ENCODE measurements at places on chromosomes 16 and 17.

DNA sequence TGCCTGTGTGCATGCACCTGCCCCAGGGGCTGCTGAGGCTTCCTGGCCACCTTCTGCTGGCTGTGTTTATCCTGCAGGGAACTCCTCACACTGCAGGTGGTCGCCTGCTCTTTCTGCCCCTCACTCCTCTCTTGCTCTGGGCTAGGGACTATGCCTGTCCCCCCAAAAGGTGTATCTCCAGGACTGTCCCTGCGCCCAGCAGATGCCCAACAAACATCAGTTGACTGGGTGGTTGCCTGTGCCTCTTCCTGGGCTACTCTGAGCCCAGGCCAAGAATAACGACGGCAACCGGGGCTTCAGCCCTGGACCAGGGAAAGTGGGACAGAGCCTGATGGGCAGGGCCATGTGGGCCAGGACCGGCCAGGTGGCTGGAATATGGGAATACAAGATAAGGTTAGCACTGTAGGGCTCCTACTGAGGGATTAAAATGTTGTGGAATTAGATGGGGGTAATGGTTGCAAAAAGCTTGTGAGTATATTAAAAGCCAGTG lies 55.4 kb downstream of the VAC14 start:
- DNase-seq: no peak

GRCh38 chr17:14756479-14756878 lies 455.6 kb downstream of the HS3ST3B1 start:
- DNase-seq: no peak

GRCh38 chr16:29804020-29804419 lies 2.3 kb upstream of the MAZ start:
- DNase-seq: no peak

- no peak for DNase-seq
Measured at GRCh38 chr17:76511668-76512365, 10.6 kb upstream of the RHBDF2 start.

GRCh38 chr16:83238949-83239691 lies 568.7 kb upstream of the HSBP1 start:
- no peak for DNase-seq

- DNase-seq: no peak
Measured at GRCh38 chr17:34578016-34578415, 1.4 kb upstream of the TMEM132E start.

DNA sequence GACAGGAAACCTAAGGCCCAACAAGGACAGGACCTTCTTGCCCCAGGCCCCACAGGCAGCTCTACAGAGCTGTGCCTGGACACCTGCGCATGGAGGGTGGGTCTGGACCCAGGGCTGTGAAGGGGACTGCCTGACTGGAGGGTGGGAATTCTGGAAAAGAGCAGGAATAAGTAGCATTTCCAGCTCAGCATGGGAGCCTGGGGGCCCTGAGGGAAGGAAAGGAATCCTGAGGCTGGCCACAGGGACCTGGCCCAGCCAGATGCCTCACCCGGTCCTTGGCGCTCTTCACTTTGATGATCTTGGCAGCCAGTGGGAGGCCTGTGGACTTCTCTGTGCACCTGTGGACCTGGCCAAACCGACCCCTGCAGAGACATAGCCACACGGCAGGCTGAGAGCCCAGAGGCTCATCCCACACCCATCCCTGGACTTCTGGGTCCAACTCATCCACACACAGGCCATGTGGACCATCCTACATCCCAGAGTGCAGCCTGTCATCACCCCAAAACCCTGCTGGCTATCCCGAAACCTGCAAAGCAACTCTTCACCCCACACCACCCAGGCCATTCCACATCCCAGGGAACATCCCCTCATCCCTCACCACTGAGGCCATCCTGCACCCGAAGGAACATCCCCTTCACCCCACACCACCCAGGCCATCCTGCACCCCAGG lies 18.7 kb downstream of the MYLK3 start:
- DNase-seq: no peak

- no peak for DNase-seq
Measured at GRCh38 chr17:12667299-12667958, 1.7 kb downstream of the MYOCD start.

DNA sequence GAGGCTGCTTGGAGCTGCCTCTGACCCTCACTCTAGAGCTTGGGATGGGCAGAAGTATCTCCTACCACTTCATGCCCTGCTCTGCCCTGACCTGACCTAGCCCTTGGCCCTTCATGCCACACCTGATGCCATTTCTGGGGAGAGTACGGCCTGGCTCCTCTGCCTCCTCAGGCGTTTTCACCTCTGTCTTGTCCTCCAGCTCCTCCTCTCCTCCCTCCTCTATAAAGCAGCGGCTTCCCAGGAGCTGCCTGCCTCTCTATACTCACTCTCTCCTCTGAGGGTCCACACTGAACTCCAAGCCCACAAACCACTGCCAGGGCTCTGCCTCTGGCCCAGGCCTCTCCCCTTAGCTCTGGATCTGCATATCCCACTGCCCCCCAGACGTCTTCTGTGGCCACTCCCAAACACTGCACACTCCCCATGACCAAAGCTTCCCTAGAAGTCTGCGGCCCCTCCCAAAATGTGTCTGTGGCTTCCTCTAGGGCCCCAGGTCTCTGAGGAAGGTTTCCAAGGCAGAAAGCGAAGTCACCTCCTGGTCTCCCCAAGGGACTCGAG lies 52.6 kb downstream of the PITPNM3 start:
- DNase-seq: no peak

DNA sequence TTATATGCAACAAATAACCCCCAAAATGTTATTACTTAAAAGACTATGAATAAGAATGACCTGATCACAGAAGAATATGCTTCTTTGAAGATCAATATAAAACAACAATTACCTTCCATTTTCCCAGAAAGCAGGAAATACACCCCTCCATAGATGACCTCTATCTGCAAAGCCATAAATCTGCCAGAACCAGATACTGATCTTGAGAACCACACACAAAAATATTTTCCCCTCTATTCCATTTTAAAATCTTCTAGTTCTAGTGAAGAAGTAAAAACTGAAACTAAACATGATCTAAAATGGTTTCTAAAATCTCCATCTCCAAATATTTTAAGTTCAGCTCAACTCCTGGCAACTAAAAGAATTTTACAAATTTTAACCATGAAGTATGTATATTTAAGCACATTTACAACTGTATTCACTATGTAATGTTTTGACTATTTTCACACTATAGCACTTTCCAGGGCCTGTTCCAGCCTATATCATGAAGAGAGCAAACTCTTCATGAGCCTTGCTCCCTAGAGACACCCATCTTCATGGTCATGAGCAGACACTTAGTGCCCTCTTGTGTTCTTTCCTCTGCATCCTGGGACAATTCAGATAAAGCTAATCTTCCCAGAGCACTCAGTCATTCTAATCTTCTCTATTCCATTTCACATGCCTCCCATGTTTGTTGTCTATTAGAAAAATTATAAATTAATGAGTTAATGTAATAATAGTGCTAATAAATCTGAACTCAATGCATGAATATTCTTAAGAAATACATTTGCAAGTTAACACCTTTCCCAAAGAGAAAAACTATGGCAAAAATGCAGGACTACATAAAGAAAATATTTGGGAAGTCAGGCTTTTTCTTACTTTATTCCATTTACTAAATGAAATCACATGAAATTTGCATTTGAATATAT lies 87.0 kb downstream of the HELZ start:
- no peak for DNase-seq

- DNase-seq: no peak
Measured at GRCh38 chr17:70298929-70299531, 129.7 kb downstream of the KCNJ2 start.

DNA sequence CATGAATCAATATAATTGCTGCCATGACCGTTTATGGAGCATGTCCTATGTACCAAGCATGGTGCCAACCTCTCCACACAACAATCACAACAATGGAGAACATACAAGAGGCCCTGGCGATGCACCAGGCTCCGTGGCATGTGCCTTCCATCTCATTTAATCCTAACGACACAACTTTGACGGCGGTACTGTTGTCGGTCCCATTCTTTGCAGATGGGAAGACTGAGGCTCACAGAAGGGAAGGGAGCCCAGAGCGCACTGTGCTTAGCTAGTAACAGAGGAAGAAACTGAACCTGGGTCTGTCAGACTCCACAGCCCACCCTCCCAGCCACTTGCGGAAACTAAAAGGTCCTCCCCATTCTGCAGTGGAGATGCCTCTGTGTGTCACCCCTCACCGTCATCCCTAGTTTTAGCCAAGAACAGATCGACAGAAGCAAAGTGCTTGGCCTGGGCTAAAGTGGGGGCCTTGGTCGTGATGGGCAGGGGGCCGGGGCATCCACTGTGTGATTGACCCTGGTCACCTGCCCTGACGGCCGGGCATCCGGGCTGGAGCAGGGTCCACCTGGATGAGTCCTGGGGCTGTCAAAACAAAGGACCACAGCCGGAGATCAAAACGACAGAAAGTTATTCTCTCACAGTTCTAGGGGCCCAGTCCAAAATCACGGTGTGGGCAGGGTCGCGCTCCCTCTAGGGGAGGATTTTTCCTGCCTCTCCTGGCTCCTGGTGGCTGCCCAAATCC lies 183.9 kb downstream of the C16orf95 start:
- DNase-seq: no peak

GRCh38 chr16:11389631-11390565 lies 44.6 kb downstream of the RMI2 start:
- DNase-seq: no peak

DNA sequence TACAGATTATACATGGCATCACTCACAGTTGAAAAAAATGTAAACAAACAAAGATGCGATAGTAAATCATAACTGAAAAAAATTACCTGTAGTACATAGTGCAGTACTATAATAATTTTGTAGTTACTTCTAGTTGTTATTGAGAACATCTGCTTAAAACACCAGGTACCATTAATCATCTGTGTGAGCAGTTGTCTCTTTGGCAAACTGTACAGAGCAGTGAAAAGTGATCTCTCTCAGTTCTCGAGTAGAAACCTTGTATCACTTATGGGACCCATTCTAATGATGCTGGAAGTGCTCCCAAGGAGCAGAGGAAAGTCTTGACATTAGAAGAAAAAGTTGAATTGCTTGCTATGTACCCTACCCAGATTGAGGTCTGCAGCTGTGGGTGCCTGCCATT lies 8.9 kb upstream of the TENT4B start:
- no peak for DNase-seq

DNA sequence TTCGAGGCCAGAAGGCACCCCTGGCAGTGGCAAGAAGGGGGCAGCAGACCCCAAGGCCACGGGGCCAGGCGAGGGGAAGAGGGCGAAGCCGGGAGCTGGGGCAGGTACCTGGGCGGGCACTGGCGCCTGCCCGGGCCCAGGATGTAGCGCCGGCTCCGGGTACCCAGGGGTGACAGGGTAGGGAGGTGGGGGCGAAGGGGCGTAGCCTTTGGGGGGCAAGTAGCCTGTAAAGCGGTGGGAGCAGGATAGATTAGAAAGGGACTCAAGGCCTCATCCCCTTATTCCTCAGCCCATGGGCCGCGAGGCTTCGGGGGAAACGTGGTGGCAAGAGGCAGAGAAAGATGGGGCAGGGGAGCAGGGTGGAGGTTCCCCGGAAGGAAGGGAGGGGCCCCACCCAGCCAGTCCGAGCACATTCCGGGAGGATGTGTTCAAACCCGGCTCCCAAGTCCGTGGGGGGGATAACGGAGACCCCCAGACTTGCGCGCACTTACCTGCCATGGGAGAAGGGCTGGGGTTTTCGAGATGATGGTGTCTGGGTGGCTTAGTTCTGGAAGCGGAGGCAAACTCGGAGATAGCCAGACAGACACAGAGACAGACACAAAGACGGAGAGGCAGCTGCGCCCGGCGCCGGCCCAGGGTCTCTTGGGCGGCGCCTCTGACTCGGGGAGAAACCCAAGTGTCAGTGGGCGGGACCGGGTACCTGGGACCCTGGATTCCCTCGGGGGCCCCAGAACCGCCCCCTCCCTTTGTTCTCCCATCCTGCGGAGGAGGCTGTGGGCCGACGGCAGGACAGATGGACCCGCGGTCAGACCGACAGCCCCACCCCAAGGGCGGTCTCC lies 493 bp downstream of the PLSCR3 start:
- DNase-seq: peak; percentile 42

DNA sequence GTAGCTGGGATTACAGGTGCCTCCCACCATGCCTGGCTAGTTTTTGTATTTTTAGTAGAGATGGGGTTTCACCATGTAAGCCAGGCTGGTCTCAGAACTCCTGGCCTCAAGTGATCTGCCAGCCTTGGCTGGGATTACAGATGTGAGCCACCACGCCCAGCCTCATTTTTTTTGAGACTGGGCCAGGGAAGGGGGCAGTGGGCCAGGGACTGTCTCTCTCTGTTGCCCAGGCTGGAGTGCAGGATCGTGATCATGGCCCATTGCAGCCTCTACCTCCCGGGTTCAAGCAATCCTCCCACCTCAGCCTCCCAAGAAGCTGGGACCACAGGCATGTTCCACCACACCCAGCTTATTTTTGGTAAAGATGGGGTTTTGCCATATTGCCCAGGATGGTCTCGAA lies 16.0 kb downstream of the RSL1D1 start:
- DNase-seq: no peak

DNA sequence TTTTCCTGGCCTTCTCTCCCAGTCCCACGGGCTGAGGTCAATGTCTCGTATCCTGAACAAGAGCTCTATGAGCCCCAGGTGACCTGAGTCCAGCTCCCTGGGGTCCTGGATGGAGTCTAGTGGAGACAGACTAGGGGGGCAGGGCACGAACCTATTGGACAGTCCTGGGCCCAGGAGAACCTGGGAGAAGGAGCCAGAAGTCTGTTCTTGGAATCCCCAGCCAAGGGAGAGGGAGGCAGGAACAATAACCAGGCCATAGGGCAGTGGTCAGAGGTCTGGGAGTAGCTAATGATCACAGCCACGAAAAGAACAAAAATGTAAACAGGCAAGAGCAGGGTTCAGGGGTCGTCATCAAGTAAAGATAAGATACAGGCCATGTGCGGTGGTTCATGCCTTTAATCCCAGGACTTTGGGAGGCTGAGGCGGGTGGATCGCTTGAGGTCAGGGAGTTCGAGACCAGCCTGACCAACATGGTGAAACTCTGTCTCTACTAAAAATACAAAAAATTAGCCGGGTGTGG lies 60.8 kb downstream of the COPRS start:
- DNase-seq: no peak

GRCh38 chr16:68548947-68549346 lies 9.9 kb downstream of the ZFP90 start:
- no peak for DNase-seq

DNA sequence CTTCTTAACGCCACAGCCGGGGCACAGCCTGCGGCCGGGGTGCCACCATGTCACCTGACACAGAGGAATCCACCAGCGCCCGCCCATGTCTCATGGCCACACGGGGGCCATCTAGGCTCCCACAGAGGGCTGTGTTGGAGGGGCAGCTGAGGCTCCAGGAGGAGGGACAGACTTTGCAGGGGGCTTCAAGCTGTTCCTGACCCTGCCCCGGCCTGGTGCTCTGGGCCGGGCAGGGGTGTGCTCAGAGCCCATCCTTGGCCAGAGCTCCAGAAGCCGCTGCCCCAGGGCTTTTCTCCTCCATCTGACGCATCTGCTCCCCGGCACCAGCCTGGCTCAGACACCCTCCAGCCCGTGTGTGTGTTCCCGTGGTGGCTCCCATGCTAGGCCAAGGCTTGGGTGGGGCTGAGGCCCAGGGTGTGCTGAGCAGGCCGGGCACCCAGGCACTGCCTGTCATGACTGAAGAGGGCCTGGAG lies 7.8 kb upstream of the SLC38A10 start:
- no peak for DNase-seq

GRCh38 chr16:88737298-88738150 lies 31.2 kb downstream of the CTU2 start:
- DNase-seq: peak; percentile 71

GRCh38 chr16:66629856-66630255 lies 25.4 kb downstream of the CMTM3 start:
- DNase-seq: no peak

GRCh38 chr16:57412584-57412983 lies 8.0 kb downstream of the CCL17 start:
- DNase-seq: no peak

GRCh38 chr17:6231886-6232731 lies 161.9 kb downstream of the WSCD1 start:
- no peak for DNase-seq
